ENCODE measurements at places on chromosomes 2 and 18.

DNA sequence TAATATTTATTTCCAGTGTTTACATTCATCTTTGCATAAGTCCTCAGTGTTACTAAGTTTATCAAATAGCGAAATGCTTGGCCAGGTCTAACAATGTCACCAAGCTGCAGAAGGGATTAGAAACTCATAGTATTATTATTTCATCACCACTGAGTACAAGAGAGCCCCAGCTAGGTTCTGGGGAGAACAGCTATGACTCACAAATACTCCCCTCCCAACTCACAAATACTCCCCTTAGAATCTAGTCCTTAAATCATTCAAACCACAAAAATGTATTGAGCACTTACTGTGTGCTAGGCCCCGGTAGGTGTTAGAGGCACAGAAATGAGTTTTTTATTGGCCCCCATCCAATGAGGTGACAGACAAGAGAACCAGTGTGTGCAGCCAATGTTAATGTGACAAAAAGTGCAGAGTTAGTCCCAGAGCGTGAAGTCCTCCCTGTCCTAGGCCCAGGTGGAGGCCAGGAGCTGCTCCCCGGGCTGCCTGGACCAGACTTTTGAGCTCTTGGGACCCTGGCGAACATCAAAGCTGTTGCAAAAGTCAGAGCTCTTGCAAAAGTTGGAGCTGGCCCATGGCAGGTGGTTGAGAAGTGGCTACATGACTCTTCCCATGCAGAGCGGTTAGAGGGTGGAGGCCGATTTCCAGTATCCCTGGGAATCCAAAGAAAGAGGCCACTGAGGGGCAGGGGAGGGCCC lies 9.8 kb downstream of the STEAP3 start:
- no peak for DNase-seq

DNA sequence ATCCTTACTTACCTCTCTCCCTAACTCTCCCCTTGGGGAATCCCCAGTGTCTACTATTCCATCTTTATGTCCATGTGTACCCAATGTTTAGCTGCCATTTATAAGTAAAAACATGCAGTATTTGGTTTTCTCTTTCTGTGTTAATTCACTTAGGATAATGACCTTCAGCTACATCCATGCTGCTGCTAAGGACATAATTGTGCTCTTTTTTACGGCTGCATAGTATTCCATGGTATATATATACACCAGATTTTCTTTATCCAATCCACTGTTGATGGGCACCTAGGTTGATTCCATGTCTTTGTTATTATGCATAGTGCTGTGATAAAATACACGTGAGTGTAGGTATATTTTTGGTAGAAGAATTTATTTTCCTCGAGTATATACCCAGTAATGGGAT lies 24.3 kb upstream of the RIOK3 start:
- DNase-seq = no peak

GRCh38 chr2:2846332-2847208 lies 515.5 kb upstream of the MYT1L start:
- no peak for DNase-seq

DNA sequence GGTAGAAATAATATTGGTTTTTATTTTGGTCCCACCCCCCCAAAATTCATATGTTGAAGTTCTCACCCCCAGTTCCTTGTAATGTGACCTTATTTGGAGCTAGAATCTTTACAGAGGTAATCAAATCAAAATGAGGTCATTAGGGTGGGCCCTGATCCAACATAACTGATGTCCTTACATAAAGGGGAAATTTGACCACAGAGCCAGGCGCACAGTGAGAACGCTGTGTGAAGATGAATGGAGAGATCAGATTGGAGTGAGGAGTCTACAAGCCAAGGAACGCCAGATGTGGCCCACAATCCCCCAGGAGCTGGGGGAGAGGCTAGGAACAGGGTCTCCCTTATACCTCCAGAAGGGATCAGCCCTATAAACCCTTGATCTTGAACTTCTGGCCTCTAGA lies 31.6 kb upstream of the TRIB2 start:
- no peak for DNase-seq

- DNase-seq = no peak
These were observed 693 bp upstream of the LRP2 start for GRCh38 chr2:169362894-169363559.

DNA sequence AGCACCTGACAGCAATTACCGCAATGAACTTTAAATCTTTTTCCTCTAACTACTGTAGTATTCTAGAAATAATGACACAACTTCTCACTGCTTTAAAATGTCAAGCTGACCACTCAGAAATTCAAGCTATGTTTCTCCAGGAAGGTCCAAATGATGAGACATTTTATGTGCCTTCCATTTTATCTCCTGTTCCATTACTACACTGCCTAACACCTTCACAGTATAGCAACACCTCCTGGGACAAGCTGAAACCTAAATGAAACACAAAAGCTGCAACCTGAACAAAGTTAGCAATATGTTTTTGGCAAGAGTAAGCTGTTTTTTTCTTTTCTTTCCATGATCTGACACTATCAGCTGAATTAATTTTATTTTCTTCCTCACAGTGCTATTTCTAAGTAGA lies 81.9 kb downstream of the IKZF2 start:
- DNase-seq = no peak

- no peak for DNase-seq
These were observed 25.3 kb downstream of the EMILIN2 start for GRCh38 chr18:2872095-2872494.

DNA sequence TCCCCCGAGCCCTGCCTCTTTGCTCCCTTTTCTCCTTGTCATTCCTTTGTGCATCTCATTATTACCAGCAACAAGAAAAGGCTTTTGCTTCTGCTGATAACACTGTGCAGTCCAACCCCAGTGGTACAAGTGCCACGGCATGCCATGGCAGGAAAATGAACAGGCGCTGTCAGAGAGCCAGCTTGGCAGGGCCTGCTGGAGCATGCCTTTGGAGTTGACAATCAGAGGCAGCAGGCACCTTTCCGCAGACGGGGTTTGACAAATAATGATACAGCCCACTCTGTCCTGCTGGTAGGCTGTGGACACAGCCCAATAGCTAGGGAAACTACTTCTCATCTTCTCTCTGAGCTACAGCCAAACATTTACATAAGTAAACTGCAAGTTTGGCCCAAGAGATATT lies 243.9 kb upstream of the LRRTM1 start:
- DNase-seq = no peak

DNA sequence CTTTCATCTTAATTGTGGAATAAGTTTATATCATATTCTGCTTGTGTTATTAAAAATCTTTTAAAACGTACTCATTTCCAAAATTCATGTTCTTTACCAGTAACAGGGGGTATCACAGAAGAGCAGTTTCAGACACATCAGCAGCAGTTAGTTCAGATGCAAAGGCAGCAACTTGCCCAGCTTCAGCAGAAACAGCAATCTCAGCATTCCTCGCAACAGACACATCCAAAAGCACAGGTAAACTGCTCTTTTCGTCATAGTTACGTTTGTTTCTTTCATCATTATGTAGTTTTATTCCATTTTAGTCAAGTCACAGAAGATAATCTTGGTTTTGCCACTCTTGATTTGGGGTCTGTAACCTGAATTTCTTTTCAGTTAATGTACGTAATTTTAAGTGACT lies 93.5 kb upstream of the KIF5C start:
- DNase-seq = no peak

DNA sequence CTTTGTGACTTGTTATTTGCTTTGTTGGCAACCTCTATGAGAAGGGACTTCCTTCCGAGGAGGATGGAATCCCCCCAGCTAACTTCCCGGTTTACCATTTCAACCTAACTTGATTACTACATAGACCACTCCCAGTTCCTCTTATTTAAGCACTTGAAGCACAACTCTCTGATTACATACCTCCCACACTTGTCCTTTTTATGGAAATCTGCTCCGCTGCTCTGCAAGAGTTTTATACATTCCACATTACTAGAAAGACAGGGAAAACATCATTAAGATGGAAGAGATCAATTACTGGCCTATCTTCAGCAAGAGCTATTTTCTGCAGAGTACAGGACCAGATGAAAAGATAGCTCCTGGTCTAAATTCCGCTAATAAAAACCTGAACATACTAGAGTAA lies 160.0 kb upstream of the PGAP1 start:
- no peak for DNase-seq

- DNase-seq = peak; percentile 80
These were observed 283.7 kb upstream of the VWC2L start for GRCh38 chr2:214127170-214127569.

GRCh38 chr2:29587402-29588190 lies 333.8 kb downstream of the ALK start:
- DNase-seq = no peak

GRCh38 chr2:99824758-99825157 lies 317.6 kb downstream of the AFF3 start:
- DNase-seq = no peak

- no peak for DNase-seq
These were observed 122.5 kb downstream of the SPTBN1 start for GRCh38 chr2:54578648-54579045.

DNA sequence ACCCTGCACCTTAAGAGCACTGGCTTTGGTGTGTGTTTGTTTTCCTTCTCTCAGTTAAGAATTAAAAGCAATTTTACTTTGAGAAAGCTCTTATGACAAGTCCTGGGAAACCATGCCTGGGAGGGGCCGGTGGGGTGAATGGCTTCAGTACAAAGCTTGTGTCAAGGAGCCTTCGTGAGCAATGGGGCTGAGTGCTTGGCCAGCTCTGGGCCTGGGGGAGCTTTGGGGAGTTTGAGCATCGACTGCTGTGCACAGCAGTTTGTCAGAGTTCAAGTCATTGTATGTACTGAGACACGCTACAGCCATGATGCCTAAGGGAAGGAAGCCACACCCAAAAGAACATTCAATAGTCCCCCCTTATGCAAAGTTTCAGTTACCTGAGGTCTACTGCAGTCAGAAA lies 75.8 kb downstream of the ARHGEF4 start:
- no peak for DNase-seq
